ENCODE measurements at places on chromosomes 5 and 9.

- no peak for DNase-seq
These were observed 248.7 kb upstream of the SLC30A5 start for GRCh38 chr5:68845131-68845530.

GRCh38 chr9:16970321-16970720 is 99.9 kb upstream of the BNC2 start:
- DNase-seq: no peak

- DNase-seq: peak; percentile 21
These were observed 279.8 kb downstream of the FSTL4 start for GRCh38 chr5:133332439-133333024.

DNA sequence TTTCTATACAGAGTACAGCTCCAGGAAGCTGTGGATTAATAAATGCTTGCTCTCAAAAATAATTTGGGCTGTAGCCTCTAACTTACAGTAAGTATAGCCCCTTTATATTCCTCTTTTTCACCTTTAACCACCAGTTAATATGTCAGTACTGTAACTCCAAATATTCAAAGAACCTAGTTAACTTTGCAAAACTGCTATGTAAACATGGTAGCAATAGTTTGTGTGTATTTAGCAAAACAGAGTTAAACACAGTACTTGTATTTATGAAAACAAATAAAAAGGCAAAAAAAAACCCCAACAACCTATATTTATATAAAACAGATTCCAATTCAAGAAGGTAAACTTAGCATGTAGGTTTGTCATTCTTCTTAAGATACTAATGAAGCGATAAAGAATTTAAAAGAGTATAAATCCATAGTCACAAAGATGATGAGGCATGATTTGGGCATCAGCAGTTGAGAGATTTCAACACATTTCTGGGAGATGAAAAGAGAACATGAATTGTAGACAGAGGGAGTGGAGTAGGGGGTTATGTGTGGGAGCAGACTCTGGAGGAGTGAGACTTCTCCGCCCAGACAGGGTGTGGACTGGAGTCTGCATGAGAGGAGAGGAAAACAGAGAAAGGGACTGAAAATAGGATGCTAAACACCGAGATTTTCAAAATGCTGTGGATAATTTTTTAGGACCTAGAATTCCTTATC is 47.0 kb upstream of the F2RL1 start:
- DNase-seq: peak; percentile 3

- DNase-seq: no peak
These were observed 34.7 kb downstream of the RETREG1 start for GRCh38 chr5:16582081-16582480.

DNA sequence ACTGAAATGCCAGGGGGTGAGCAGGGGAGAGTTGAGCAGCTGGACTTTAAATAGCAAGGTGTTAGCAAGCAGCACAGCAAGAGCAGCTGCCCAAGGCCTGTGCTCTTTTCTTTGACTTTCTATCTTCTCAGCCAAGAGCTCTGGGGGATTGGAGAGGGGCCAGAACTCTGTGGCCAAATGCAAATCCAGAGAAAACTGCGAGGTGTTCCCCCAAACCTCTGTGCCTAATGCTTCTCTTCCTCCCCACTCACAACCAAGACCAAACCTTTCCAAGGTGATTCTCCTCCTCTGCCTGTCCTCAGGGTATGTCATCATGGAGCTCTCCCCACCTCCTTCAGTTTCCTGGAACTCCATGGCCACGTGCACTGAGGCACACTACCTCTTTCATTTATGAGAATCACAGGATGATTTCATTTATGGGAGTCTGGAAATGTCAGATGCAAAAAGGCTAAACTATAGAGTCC is 118.7 kb upstream of the WWC1 start:
- no peak for DNase-seq

DNA sequence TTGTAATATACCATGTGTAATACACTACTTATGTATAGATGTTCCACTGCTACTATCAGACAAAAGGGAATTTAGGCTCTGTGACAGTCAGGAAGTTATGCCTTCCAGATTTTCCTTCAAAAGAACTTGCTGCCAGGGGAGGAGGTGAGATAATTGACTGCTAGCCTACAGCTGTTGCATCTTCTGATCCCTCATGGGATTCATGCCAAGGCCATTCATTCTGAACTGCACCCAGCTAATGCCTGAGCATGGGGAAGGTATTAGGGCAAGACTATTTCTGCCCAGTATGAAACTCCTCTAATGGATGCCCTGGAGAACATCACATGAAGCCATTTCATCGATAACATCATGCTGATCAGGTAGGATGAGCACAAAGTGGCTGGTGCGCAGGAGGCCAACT is 746.5 kb upstream of the ZNF608 start:
- no peak for DNase-seq

GRCh38 chr9:2281031-2281802 is 266.1 kb downstream of the SMARCA2 start:
- no peak for DNase-seq

DNA sequence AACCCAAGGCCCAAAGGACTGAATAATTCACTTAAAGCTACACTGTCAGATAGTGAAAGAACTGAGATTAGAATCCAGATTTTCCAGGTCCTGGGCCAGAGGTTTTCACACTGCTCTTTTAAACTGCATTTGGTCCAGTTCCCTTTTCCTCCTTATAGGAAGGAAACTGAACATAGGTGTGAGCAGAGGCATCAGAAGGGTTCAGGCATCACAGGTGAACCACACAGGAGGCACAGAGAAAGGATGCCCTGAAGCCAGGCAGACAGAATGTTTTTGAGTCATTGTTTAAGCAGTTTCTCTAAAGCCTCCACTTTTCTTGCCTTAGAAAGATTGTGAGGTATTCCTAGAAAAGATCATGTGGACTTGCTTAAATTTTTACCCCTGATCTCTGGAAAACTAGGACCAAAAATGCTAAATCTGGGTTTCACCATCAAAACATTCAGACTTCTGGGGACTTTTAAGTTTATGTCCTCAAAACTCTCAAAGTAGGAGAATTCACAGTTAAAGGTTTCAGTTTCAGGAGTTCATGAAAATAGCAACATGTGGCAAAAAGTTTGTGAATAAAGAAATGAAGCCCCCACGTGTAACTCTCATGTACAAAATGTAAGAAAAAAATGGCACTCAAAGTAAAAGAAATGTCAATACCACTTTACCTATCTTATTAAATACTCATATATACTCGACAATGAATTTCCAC is 386.1 kb downstream of the NTRK2 start:
- DNase-seq: no peak

DNA sequence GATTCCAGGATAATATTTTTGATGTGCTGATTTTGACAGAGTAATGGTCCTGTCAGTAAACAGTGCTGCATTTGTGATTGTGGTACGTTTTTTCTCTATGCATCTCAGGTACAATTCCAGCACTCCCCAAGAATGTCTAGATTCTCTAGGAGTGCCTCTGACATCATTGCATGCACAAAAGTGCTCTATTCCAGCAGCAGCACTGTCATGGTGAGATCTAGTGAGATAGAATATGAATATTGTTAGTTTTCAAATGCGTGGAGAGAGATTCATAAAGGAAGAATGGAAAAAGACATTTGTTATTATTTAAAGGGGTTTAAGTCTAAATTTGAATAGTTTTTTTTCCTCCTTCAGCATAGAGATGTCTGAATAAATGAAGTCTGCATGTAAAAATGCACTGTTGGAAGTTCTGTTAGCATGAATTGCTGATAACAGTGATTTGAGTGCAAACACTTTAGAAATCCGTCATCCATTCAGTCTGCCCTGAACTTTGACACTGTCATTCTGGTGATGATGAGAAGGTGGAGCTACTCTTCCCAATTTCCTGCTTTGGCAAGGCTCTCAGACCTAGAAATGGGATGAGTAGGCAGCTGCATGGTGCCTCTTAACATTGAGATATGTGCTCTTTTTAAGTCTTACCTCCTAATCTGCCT is 84.6 kb downstream of the GAPVD1 start:
- no peak for DNase-seq

- no peak for DNase-seq
These were observed 141.0 kb downstream of the PBX3 start for GRCh38 chr9:125888211-125888610.

DNA sequence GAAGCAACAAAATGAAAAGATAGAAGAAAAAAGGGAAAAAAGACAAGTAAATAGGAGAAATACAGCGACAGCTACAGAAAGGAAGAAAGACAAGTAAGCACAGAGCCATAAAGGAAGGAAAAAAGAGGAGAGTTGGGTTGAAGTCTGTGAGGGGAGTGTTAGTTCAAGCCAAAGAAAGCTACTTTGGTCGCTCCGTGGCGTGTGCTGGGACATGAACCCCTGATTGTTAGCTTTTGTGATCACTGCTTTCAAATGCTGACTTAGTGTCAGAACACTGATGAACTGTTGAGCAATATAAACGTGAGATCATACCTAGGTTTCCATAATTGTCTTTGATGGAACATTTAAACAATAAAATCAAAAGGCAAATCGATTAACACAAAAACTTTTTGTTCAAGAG is 370.1 kb downstream of the TMEM161B start:
- DNase-seq: no peak

GRCh38 chr5:62155988-62156387 is 150.0 kb upstream of the KIF2A start:
- no peak for DNase-seq

GRCh38 chr5:146529984-146530383 is 14.0 kb upstream of the GPR151 start:
- no peak for DNase-seq

DNA sequence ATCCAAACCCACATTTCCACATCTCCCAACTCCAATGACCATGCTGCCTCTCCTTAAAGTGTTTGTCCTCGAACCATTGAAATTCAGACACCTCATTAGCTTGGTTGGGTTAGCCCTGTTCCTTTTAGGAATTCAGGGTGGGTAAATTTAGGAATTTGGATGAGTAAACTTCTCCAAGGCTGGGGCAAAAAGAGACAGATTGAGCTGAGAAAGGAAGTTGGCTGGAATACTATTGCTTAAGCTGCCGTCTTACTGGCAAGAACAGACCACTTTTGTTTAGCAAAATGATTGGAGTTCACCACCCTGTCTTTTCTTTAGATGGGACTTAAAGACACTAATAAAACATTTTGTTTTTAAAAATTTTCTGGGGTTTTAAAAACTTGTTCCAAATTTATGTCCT is 143.6 kb upstream of the GDNF start:
- no peak for DNase-seq

DNA sequence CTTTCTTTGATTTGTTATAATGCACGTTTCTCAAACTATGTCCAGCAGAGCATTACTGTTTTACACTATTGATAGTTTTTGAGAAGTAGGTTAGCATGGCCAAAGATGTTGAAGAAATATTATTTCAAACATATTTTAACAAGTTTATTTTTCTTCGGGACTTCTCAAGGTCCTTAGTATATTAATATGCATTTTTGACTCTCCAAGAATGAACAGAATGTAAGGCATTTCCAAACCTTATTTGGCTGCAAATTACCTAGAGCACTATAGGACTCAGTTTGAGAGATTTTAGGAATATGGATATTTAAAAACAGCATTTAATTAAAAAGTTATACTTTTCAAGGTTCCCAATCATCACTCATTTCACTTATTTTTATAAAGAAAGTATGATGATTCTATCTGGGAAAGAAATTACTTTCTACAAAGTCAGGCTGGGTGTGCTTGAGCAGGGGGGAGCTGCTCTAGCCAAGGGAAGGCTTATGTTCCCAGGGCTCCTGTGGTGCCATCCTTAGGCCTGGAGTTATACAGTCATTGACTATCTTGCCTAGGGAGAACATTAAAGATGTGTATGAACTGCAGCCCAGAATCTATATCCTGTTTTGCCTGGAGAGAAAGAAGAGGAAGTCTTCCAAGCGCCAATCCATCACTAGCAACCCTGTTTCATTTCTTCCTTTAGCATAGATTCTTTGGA is 27.6 kb upstream of the NREP start:
- no peak for DNase-seq

- no peak for DNase-seq
These were observed 1.5 kb upstream of the SLC6A19 start for GRCh38 chr5:1199649-1200494.

DNA sequence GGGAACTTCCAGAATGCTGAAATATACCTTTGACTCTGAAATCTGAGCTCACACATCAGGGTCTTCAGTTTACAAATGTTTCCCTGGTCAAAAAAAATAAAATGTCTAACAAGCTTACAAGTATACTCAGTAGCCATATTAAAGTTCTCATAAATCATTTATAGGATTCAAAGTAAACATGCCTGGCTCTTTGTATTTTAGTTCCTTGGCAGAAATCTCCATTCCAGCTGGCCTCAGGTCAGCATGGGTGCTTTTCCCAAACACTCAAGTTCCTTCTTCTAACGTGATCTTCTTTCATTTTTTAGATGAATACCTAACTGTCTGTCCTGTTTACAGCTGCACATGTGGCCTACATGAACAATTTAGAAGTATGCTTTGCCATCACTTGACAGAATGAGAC is 263.2 kb downstream of the GAS1 start:
- no peak for DNase-seq

- no peak for DNase-seq
These were observed 52.4 kb downstream of the MEF2C start for GRCh38 chr5:88830567-88830966.

DNA sequence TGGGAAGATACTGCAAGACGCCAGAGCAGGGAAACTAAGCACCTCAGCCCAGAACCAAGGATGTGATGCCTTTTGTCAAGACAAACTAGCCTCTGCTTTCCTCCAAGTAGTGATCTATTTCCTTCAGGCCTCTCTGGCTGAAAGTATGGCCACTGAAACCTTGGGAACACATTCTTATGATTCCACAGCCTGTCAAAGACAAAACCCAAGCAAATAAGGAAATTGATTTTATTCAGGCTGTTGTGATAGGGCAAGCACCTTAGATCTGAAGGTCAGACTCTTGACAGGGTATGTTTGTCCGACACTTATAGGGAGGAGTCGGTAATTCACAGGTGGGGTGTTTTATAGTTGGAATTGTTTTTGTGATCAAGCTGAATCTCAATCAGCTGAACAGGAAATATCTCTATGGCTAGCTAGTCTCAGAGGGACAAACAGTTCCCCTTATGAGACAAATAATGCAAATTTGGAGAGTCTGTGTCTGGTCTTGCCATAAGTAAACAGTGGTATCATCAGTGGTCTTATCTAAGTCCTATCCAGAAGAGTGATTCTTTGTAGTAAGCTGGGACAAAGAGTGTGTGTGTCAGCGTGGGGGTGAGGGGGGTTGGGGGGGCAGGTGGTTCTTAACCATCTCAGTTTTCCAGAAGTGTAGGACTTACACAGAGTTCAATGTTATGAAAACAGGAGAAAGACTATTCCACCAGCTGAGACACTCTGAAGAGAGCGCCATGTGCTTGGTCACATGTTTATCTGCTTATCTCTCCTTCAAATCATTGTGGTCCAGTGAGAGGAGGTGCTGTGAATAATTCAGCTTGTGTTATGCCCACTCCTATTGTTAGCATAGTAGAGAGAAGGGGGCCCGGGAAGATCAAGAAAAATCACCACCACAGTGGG is 6.7 kb upstream of the ZCCHC10 start:
- DNase-seq: peak; percentile 31

GRCh38 chr5:35281613-35282012 is 51.3 kb upstream of the PRLR start:
- no peak for DNase-seq
